ENCODE measurements at places on chromosomes 16 and 17.
A peak's percentile ranks its signal among the peaks of the same experiment; 100 is the strongest.

GRCh38 chr17:39238311-39238972 lies 12.7 kb upstream of the STAC2 start:
- peak; percentile 74 for DNase-seq

DNA sequence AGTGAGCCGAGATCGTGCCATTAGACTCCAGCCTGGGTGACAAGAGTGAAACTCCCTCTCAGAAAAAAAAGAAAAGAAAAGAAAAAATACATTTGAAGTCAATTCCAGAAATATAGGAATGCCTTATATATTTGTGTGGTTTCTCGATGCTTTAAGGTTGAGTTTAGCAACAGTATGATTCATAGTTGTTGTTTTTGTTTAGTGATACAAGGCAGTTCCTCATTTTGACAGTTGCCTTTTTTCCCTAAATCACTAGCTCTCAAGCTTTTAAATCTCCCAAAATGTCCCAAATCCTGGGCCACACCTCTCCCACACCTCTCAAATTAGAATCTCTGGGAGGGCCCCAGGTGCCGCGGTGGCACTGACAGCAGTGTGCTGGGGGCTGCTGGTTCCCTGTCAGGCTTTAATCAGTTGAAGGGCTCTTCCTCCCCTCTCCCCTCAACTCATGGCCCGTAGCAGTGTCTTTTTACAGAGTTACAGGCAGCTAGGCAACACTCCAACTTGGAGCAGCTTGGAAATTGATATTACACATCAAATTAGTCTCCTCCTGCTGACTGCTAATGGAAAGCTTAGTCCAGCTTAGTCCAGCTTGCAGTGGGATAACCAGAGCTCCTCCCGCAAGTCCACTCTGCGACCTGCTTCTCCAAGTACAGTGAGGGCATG lies 58.4 kb downstream of the EPN2 start:
- no peak for DNase-seq

GRCh38 chr16:28040039-28040438 lies 23.5 kb downstream of the GSG1L start:
- DNase-seq, result no peak

DNA sequence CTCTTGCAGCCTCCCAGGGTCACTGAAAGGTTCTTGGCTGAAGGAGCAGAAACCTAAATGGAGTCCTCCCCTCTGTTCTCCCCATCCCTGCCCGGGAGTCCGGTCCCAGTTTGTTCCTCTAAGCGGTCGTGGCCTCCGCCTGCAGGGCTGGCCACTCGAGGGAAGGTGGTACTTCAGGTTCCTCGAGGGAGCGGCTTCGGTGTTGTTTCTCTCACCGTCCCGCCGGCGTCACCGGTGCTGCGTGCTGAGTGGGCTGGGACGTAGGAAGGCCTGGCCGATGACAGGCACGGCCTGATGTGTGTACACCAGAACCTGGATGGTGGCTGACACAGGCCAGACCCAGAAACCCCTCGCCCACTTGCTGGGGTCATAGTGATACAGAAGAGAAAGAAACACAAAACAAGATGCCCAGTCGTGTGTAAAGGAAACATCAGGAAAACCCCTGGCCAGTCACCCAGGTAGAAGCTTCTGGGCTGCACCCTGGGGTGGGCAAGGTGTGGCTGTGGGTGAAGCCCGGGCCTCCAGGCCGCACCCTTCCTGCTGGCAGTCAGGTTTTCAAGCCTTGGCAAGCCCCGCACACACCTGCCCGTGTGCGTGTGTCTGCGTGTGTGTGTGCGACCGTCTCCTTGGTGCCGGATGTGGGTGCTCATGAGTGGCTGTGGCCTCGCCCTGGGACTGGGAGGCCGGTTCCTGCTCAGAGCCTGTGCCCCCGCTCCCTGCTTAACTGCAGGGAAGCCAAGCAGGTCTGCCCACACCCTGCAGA lies 52.0 kb downstream of the BAIAP2 start:
- DNase-seq, result no peak

DNA sequence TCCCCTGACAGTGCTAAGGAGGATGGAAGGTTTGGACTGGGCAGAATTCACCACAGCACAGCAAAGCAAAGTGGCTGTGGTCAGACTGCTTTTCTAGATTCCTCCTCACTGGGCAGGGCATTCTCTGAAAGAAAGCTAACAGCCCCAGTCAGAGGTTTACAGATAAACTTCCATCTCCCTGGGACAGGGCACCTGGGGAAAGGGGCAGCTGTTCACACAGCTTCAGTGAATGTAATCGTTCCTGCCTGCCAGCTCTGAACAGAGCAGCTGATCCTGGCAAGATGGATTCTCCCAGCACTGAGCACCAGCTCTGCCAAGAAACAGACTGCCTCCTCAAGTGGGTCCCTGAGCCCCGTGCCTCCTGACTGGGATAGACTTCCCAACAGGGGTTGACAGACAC lies 42.4 kb upstream of the KIF2B start:
- DNase-seq, result no peak

DNA sequence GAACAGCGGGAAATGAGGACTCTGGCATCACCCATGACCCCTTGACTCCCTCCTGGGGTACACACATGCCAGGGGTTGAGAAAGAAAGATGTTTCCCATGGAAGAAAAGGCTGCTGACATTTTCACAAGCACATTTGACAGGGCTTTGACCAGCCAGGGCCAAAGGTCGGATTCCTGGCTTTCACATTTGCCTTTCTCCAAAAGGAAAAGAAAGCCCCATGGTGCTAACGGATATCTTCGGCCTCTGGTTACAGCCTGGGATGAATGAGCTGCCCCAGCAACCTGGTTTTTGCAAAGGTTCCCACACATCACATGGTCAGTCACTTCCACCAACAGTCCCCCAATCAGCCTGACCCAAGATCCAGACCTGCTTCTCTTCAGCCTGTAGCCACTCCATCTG lies 478.2 kb upstream of the CDH11 start:
- DNase-seq, result no peak

- DNase-seq, result no peak
These were observed 534.0 kb downstream of the MAF start for GRCh38 chr16:79066561-79066960.

- DNase-seq, result no peak
These were observed 27.2 kb upstream of the WWOX start for GRCh38 chr16:78072275-78072674.

GRCh38 chr16:66596986-66597848 lies 7.3 kb upstream of the CMTM3 start:
- no peak for DNase-seq

DNA sequence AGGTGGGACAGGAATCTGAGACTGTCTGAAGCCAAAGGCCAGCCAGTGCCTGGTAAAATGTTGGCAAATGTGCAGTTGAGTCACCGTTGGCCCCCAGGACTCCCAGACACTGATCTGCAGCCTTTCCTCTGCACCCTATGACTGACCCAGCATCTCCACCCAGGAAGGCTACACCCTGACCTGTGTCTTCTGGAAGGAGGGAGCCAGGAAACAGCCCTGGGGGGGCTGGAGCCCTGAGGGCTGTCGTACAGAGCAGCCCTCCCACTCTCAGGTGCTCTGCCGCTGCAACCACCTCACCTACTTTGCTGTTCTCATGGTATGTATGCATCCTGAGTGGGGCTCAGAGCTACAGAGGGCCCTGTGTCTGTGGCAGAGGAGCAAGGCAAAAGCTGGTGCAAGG lies 24.0 kb downstream of the ADGRG5 start:
- no peak for DNase-seq

DNA sequence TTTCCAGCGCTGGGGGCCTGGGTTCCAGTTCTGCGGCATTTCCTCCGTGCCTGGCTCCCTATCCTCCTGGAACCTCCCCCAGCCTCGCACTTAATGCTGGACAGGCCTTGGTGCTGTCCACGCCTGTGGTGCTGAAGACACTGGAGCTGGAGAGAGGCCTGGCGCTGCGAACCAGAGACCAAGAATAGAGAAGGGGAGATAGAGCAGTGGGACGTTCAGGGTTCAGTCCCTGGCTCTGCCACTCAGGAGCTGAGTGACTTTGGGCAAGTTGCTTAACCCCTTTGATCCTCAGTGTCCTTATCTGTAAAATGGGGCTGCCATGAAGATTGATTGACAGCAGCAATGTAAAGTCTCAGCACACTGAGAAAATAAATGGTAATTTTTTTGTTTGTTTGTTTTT lies 11.9 kb downstream of the SBK1 start:
- DNase-seq, result no peak

GRCh38 chr16:84044118-84044488 lies 1.5 kb upstream of the SLC38A8 start:
- DNase-seq, result peak; percentile 28

GRCh38 chr17:1792495-1793446 lies 30.9 kb downstream of the SERPINF1 start:
- DNase-seq, result peak; percentile 22

DNA sequence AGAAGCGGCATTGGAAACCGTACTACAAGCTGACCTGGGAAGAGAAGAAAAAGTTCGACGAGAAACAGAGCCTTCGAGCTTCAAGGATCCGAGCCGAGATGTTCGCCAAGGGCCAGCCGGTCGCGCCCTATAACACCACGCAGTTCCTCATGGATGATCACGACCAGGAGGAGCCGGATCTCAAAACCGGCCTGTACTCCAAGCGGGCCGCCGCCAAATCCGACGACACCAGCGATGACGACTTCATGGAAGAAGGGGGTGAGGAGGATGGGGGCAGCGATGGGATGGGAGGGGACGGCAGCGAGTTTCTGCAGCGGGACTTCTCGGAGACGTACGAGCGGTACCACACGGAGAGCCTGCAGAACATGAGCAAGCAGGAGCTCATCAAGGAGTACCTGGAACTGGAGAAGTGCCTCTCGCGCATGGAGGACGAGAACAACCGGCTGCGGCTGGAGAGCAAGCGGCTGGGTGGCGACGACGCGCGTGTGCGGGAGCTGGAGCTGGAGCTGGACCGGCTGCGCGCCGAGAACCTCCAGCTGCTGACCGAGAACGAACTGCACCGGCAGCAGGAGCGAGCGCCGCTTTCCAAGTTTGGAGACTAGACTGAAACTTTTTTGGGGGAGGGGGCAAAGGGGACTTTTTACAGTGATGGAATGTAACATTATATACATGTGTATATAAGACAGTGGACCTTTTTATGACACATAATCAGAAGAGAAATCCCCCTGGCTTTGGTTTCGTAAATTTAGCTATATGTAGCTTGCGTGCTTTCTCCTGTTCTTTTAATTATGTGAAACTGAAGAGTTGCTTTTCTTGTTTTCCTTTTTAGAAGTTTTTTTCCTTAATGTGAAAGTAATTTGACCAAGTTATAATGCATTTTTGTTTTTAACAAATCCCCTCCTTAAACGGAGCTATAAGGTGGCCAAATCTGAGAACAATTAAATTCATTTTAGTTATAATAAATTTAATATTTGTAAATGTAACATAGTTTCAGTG lies 1.7 kb downstream of the HEXIM1 start:
- peak; percentile 90 for DNase-seq

- DNase-seq, result no peak
These were observed 6.2 kb downstream of the PHF12 start for GRCh38 chr17:28944862-28945741.

Measured in right cardiac atrium (tissue), 5 donors.